ENCODE measurements at places on chromosomes 5 and 9. TPM values are rescaled to one million over a fixed set of nuclear protein-coding genes. Genes with fewer than 3 reads are reported as not detected.

The DOCK8 gene
- total RNA-seq = 0.32 TPM

The CARD9 gene
- total RNA-seq = 20.0 TPM

The PCDHB16 gene
- under 0.01 TPM for total RNA-seq

The BTNL8 gene
- not detected for total RNA-seq

DNA sequence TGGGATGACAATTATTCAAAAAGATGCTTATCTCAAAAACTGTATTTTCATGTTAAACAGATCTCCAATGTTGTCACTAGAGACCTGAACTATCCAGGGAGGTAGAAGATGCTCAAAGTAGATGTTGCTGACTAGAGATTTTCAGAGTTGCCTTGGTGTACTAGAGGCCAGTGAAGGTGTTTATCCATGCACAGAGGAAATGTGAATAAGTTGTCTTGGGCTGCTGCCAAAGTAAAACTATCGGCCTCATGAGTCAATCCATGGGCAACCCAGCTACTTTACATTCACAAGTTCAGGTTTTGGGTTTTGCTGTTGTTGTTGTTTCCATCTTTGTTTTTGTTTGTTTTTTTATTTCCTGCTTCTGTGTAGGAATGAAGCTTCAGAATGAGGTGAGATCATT is 141.1 kb upstream of the RANBP3L start:
- peak; percentile 46 for DNase-seq

DNA sequence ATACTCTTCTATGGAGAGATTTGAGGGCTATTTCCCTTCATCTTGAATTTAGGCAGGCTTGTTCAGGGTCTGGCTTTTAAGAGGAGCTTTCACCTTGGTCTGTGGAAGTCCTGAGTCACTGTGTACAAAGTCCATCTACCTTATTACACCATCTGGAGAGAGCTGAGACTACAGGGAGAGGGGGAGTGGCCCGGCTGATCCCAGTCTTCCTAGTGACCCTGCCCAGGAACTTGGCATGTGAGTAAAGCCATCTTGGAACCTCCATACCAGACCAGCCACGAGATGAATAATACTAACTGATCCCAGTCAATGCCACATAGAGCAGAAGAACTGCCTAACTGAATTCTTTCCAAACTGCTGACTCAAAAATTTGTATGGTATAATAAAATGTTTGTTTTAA is 8.4 kb upstream of the IL6ST start:
- peak; percentile 58 for DNase-seq

- peak; percentile 34 for DNase-seq
Observed at GRCh38 chr5:42620579-42621216, 135.9 kb upstream of the CCDC152 start.

- DNase-seq = no peak
Observed at GRCh38 chr5:1663186-1663585, 136.5 kb downstream of the MRPL36 start.

DNA sequence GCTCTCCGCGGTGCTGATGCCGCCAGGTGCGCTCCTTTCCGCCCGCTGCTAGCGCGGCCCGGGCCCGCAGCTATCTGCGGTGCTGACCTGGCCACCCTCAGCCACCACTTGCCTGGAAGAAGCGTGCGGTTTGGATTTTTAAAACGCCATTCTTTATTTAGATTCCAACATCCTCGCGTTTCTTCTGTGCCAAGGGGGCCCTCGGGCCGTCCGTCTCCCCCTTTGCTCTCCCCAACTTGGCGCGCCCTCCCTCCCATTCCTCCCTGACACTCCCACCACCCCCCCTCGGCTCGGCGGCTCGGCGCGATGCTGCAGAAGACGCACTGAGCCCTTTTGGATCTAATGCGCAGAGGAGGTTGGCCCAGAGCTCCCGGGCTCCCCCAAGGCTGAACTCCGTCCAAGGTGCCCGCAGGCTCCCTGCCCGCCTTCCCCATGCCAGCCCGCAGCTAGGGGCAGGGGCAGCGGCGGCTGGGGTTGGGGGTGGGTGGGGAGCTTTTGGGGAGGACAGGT is at the start of gene BARHL1:
Gene BARHL1, plus strand, starts transcription at position 331 of the 510 bp plus-strand sequence. CDS start 192 bp downstream, outside the sequence.
- no peak for DNase-seq

- no peak for DNase-seq
Observed at GRCh38 chr9:27792971-27793689, 219.8 kb upstream of the C9orf72 start.

All from fibroblast of villous mesenchyme (primary cell).